ENCODE measurements at places on chromosomes 6 and 20.

DNA sequence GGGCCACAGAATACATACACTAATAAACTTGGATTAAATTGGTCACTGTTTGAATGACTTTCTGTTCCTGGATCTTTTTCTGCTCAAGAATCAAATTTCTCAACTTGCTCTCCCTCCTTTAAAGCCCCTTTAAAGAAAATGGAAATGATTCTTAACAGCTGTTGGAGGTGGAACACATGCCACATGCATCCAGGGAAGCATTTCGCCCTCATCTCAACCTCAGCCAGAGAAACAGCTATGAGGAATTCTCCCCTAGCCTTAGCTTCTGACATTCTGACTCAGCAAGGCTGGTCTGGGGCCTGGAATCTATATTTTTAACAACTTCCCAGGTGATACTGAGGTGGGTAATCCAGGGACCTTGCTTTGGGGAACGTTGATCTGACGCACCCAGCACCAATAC is 263.4 kb upstream of the ECI2 start:
- no peak for DNase-seq

GRCh38 chr20:6485351-6485750 is 282.1 kb upstream of the BMP2 start:
- no peak for DNase-seq

DNA sequence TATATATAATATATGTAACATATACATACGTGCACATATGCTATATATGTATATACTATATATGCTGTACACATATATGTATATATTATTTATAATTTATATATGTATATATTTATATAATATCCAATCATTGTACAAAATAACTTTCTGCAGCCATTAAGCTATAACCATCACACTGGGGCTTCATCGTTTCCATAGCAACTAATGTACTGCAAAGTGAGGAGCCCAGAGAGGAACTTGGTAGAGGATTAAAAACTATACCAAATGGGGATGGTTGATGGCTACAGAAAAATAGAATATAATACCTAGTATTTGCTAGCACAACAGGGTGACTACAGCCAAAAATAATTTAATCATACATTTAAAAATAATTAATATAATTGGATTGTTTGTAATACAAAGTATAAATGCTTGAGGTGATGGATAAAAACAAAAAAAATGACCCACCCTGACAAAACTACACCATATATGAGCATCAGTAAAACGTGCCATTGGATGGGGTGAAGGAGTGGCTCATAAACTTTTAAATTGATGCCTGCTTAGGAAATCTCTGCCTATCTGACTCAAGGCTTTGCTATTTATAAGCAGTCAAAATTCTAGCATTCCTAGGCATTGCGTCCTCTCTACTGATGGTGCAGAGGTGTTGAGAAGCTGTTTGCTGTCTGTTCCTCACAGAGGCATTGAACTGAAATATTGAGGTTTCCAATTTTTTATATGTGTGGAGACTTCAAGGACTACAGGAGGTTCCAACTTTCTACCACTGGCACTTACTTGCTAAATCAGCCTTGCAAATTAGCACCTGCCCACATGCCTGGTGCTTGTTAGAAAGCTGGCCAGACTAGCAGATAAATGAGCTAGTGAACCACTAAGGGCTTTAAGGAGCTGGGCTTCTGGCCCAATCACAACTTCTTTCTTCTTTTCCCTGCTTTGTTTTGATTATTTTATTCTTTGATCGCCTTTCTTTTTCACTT is 190.1 kb downstream of the SCP2D1 start:
- DNase-seq, result no peak

DNA sequence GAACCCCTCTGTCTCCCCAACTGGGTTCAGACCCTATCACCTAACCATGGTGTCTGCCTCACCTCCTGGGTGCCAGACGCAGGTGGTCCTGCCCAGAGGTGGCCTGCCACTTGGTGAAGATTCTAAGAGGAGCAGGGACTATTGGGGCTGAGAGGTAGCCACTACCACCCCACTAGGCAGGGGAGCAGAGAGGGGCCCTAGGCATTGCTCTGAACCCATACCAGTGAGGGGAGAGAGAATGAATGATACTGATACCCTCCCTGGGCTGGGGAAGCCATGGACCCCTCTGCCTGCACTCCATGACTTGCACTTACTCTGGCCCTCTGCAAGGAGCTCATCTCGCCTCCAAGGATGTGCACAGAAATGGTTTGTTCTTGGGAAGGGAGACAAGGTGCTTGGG is 31.7 kb upstream of the SPDEF start:
- DNase-seq, result no peak

- DNase-seq, result no peak
These were observed 105.6 kb upstream of the FOXA2 start for GRCh38 chr20:22690000-22690399.

Measured in germinal center (tissue), 1 donor.